ENCODE measurements at places on chromosomes 2 and 18. TPM values are rescaled to one million over a fixed set of nuclear protein-coding genes. Genes with fewer than 3 reads are reported as not detected.

The UGT1A4 gene
- total RNA-seq, result not detected

The SIX3 gene
- not detected for total RNA-seq

The PTGR3 gene
- total RNA-seq, result 17.4 TPM

The CUL3 gene
- total RNA-seq, result 94.7 TPM

The CCDC121 gene
- 2.9 TPM for total RNA-seq

The PGAP1 gene
- total RNA-seq, result 4.6 TPM

Data from SJSA1 (cell line).